ENCODE measurements at places on chromosomes 16 and 17.
A peak's percentile ranks its signal among the peaks of the same experiment; 100 is the strongest.

DNA sequence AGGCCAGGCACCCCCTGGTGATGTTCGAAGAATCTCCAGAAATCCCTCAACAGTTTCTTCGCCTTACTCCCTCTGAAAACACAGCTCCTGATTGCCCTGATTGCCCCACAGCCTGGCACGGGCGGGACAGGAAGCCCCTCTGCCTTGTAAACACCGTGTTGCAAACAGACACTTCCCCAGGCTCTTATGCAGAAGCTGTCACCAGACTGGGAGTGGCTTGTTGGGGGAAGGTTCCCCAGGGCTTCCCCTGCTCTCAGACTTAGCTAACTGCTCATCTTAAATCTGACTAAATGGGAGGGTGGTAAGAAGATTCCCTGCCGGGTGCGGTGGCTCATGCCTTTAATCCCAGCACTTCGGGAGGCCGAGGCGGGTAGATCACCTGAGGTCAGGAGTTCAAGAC is 11.2 kb downstream of the PIK3R5 start:
- no peak for DNase-seq

GRCh38 chr17:4116516-4116915 is 26.3 kb downstream of the ZZEF1 start:
- DNase-seq = no peak

DNA sequence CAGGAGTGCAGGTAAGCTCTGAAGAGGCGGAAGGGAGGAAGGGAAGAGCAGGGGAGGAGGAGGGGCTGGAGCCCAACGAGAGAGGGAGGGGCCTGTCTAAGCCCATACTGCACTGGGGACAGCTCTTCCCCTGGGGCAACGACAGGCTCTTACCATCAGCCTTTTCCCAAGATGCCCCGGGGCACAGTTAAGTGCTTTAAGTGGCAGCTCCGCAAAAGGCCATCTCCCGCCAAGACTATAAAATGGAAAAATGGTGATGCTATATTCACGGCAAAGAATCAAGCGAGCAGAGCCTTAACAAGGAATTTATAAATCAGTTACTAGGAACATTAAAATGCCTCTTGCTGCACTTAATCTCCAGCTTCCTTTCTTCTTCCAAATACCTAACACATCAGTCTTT is 110.2 kb upstream of the NLRP1 start:
- DNase-seq = no peak

GRCh38 chr17:78069695-78070094 is 58.9 kb downstream of the TMC6 start:
- no peak for DNase-seq

- no peak for DNase-seq
These were observed 34.2 kb upstream of the ATP2A3 start for GRCh38 chr17:3998436-3998835.

DNA sequence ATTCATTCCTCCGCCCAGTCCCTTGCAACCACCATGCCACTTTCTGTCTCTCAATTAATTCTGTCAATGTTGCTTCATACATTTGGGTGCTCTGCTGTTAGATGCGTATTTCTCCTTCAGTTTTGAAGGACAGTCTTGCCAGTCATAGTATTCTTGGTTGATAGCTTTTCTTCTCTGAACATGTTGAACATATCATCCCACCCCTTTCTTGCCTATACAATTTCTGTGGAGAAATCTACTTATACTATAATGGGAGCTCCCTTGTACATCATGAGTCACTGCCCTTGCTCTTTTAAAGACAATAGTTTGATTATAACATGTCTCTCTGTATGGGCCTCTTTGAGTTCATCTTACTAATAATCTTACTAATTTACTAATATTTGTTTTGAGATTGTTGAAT is 34.1 kb downstream of the RNF112 start:
- no peak for DNase-seq

- peak; percentile 65 for DNase-seq
These were observed 7.2 kb downstream of the DLX3 start for GRCh38 chr17:49987681-49988441.

DNA sequence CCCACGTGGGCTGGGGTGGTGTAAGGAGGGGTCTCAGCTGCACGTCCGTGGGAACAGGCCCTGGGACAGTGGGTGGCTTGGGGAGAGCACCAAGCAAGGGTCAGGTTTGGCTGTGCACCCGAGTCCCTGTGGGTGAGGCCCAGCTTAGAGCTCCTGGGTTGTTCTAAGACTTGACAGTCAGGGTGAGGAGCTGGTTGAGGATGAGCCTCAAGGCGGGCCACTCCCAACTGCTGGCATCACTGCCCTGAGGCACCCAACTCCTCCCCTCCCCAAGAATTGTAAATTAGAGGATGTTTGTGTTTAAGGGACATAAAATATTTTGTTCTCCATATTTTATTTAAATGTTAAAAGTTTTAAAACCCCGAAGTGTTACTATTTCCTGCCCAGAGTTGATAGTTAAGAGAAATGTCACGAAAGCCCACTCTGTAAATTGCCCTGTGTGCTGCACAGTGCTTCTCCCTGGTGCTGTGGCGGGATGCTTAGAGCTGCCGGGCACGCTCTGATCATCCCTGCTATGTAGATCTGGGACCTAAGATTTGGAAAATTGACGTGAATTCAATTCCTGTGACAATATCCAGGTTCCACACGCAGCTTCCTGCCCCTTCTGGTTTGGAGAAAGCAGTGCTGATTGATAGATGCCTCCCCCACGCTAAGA is 15.9 kb downstream of the ZC3H18 start:
- no peak for DNase-seq
